ENCODE measurements at places on chromosomes 3 and 15.

DNA sequence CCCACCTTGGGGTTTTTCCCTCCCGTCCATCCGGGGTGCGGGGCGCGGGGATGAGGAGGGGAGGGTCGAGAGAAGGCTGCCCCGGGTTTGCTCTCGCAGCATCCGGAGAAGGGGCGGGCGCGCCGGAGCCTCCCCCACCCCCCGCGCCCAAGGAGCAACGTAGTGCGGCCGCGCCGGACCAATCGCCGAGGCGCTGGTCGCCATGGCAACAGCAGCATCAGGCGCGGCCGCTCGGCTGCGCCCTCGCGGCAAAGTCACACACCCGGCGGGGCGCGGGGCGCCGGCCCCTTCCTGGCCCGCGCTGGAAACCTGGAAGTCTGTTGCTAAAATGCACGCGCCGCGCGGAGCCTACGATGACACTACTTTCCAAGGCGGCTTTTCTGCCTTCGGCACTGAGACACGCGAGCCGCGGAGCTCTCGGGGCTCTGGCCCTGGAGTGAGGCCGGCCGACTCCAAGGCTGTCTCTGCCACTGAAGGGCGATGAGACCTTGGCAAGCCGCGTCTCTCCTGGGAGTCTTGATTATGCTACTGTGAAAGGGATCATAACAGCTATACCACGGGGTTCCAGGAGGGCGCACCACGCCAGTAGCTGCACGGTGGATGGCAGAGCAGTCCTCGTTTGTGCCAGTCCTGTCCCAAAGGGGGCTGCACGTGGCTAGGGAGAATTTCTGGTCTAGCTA, at the start of gene IQSEC1:
Gene IQSEC1 (minus strand): TSS at position 104 of the 680 bp plus-strand sequence. CDS start 415 bp downstream, outside the sequence.
- DNase-seq = no peak

GRCh38 chr3:185667574-185667973, 81.5 kb downstream of the SENP2 start:
- no peak for DNase-seq

- no peak for DNase-seq
These were observed 900.1 kb downstream of the ROBO1 start for GRCh38 chr3:78867409-78868372.

- no peak for DNase-seq
These were observed 29.3 kb downstream of the SHQ1 start for GRCh38 chr3:72818905-72819304.

- no peak for DNase-seq
These were observed 26.1 kb downstream of the TAMM41 start for GRCh38 chr3:11820531-11821041.

- DNase-seq = no peak
These were observed 1.2 kb downstream of the ANXA2 start for GRCh38 chr15:60396560-60396957.

- DNase-seq = no peak
These were observed 310.7 kb downstream of the RBMS3 start for GRCh38 chr3:29591579-29591978.

- DNase-seq = no peak
These were observed 6.4 kb downstream of the ATXN7 start for GRCh38 chr3:63869940-63870614.

- DNase-seq = no peak
These were observed 105.3 kb downstream of the CHDH start for GRCh38 chr3:53740956-53741355.

DNA sequence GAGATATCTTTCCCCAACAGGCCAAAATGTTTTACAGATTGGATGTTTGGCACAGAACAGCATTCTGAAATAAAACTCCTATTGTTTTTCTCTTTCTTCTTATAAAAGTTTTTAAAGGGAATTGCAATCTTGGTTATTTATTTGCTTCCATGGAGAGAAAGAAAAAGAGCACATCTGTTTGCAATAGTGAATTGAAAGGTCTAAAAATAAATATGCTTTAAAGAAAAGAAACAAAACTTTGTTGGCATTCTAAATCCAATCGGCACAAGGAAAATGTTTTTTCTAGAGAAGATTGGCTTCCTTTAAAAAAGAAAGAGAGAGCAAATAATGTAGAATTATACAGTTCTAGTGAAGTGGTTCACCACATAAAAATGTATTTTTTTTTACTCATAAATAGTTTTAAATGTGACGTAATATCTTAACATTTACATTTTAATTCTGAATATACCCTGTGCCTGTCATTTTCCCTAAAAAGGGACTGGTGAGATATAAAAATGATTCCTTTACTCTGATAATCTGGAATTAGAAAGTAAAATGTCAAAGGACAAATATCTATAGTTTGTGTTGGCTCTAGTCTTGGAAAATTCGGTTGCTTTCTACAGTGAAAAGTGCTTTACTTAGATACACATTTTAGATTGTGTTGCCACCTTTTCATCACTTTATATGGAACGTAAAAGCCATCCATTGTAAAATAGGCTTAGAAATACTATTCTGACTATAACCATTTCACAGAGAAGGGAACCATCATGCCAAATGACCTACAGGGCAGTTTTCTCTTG, 257.4 kb upstream of the CBLB start:
- no peak for DNase-seq

DNA sequence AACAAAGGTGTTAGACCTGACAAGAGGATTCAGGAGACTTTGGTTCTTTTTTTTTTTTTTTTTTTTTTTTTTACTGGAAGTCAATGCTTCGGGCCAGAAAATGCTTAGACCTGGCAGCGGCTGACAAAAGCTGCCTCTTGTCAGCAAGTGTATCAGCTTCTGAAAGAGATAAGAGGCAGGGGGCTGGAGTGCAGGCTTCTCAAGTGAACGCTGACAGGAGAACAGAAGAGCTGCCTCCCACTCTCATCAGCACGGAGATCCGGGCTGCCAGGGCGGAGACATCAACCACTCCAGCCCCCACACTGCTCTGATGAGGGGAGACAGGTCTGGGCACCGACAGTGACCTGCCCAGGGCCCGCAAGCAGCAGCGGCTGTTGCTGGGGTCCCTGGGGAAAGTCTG, 9.4 kb upstream of the SCN5A start:
- DNase-seq = no peak

GRCh38 chr3:119296727-119297122, 2.5 kb downstream of the ARHGAP31 start:
- DNase-seq = no peak

GRCh38 chr3:171731691-171732090, 78.6 kb downstream of the PLD1 start:
- DNase-seq = no peak

DNA sequence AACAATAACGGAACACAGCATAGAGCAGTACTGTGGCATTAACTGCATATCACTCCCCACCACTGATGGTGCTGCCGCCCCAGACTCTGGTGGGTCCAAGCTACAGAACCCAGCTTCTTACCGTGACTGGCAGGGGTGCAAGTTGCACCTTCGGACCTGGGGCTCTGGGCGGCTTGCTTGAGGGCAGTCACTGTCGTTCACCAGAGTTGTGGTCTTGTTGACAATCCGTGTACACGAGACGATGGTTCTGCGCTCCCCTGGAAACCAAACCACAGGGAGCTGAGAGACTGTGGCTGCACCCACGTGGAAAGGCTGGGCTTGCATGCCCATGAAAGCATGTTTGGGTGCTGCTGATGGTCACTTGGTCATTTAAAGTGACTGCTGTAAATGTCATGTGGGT, 293.0 kb downstream of the ADAMTS17 start:
- no peak for DNase-seq

- DNase-seq = no peak
These were observed 120.5 kb upstream of the LMCD1 start for GRCh38 chr3:8380904-8381704.

- DNase-seq = no peak
These were observed 297.3 kb downstream of the MECOM start for GRCh38 chr3:169365993-169366915.

GRCh38 chr3:56855856-56856512, 54.2 kb upstream of the ARHGEF3 start:
- peak; percentile 45 for DNase-seq

- DNase-seq = no peak
These were observed 116.8 kb downstream of the GALK2 start for GRCh38 chr15:49286649-49287404.

DNA sequence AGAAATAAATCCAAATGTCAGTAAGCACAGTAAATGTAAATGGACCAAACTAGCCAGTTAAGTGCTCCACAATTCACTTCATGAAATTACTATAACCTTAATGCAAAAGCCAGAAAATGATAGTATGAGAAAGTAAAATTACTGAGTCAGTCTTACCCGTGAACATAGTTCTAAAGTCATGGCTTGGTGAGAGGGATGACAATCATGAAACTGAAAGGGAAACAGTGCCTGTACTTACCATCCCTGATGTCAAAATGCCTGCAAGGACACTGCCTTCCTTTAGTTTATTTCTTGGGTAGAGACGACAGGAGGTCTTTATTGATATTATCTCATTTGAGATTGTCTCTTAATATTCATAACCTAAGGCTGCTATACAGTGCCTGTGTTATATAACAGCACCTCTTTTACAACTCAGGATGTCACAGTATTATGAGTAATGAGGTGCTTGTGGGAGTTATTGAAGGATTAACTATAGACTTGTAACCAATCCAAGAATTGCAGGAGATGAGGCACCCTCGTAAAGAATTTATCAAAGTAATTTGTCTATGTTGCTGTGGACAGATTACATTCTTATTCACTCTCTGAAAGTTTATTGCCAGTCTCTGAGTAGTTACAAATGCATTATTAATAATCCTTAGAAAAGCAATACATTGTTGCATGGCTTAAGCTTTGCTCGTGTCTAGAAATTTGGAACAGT, 142.9 kb upstream of the BFSP2 start:
- DNase-seq = no peak

DNA sequence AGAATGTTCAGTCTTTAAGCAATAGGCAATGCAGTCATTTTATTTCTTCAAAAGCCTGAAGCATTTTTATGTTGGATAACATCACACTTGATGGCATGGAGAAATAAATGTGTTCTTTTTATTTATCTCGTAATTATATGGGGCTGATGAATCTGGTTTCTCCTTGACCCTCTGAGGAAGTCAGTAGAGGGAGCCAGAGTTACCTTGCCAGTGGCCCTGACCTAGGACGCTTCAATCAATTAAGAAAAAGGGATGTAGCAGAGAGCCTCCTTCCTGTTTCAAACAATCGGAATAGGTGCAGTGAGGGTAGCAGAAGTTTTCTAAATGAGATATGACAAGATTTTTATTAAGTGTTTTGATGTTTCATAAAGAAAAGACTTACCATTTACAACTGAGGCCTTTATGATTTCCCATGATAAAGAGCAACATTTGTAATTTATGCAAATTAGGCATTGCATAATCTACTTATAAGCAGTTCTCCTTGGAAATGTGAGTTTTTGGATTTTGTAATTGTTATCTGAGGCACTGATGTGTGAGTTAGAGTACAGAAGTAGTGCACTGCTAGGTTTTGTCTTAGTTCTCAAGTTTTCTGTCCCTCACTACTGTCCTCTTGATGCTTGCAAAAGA, 129.1 kb downstream of the RAP2B start:
- DNase-seq = peak; percentile 72

DNA sequence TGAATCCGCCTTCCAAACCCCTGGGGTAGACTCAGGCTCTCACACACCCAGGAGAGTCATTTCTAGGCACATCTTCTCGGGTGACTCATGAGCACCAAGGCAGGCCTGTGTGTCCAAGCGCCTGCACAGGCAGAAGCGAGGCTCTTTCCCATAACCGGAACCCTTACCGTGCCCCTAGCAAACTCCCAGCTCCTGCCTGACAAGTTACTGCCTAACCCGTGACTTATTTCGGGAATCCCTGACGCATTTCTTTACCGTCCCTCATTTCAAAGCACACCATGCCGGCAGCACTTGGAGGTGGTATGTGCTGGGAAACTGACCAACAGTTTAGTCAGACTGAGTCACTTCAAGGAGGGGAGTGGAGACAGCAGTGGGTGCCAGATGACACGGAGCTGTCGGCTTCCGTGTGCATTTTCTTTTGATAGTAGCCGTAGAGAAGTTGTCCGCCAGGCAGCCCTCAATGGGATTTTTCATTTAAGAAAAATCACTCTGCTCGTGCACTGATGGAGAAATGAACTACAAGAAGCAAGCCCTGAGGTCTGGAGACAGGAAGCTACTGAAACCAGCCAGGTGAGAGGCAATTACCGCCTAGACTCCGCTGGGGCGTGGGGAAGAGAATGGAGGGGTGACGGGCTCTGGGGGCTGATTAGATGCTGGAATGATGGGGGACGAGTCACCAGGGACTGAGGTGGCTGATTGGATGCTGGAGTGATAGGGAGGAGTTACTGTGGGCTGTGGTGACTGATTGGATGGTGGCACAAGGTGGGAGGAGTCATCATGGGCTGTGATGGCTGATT, 17.3 kb upstream of the HRH1 start:
- peak; percentile 30 for DNase-seq

DNA sequence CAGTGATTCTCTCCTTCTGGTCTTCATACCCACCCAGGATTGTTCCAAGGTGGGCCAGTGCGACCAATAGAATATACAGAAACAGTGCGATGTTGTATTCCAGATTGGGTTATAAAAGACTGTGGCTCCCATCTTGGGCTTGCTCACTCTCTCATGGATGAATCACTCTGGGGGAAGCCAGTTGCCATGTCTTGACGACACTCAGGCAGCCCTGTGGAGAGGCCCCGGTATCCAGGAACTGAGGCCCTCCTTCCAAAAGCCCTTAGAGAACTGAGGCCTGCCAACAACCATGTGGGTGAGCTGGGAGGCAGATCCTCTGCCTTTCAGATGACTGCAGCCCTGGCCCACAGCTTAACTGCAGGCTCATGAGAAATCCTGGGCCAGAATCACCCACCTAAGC, 57.2 kb downstream of the SH3GL3 start:
- DNase-seq = no peak

DNA sequence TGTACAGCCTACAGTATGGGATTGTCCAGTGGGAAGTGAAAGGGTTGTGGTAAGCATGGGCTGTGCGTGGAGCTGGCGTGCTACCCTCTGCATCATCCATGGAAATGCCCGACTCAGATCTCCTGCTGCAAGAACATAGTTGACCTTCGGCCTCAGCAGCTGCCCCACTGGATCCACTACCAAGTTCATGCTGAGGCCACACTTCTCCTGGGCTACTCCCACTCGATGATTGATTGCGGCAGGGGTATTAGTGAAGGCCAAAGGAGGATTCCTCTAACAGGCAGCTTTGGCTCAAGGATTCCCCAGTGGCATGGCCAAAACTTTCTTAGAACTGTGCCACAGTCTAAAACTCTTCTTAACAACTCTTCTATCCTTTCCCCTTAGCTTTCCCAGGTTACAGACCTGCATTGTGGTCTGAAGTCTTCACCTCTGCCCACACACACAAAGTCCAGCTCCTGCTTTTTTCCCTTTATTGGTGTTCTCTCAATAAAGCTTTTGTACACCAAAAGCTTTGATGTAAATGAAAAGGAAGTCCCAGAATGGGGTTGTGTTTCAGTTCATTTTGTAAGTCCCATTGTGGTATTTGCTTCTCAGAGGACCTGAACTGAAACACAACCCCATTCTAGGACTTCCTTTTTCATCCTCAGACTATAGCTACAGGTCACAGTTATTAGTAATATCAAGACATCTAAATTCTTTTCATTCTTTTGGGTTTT, 4.9 kb upstream of the TBC1D5 start:
- DNase-seq = peak; percentile 39

- DNase-seq = no peak
These were observed 27.8 kb downstream of the MFN1 start for GRCh38 chr3:179375091-179375999.

DNA sequence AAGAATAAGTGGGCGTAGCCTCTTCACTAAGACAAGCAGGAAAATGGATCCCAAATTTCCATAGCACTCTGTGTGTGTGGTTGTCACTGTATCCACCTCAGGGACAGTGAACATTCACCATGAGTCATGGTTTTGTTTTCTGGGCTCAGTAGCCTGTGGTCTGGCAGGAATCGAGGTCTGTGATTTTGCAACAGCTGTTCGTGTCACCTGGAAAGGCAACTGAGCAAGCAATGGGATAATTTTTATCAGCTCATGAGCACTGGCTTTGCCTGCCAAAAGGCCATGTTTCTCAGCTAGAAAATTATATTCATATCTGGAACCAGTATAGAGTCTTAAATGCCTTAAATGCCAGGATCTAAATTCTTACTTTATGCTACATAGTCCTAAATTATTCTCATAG, 60.9 kb downstream of the STRIT1 start:
- no peak for DNase-seq
